Dermis blood vessel endothelial cell (primary cell): ENCODE measurements at places on chromosomes 1 and 21. TPM values are rescaled to one million over a fixed set of nuclear protein-coding genes. Genes with fewer than 3 reads are reported as not detected.

GRCh38 chr1:225677350-225678124 is 24.6 kb upstream of the ENAH start:
- DNase-seq: no peak

- DNase-seq: no peak
Observed at GRCh38 chr1:32192220-32192948, 8.0 kb upstream of the CCDC28B start.

DNA sequence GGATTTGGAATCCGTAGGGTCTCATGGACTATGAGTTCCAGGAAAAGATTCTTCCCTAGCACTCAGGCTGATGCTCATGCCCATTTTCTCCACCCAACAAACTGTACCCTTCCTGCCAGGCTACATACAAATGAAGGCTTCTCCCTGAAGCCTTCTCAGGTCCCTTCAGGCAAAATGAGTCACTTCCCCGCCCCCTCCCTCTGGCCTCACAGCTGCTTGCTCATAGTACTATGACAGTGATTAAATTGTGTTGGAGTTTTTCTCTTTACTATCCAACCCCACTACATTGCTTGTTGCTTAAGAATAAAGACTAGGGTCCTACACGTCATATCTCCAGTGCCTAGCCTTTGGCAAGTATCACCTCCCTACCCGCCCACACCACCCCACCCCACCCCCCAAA is 207.6 kb upstream of the NFIA start:
- DNase-seq: peak; percentile 80

Gene F5
- total RNA-seq: not detected in 2 replicates

DNA sequence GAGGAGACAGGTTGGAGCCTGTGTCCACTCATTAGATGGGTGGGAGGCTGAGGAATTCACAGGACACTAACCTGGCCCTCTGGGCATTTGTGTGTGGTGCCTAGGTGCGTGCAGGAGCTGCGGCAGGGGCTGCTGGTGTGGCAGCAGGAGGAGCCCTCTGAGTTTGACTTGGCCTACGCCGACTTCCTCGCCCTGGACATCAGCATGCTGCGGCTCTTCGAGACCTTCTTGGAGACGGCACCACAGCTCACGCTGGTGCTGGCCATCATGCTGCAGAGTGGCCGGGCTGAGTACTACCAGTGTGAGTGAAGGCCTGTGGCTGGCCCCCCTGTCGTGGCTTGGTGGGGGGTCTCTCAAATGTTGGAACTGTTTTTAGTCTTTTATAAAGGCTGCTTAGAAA is 3.6 kb downstream of the XKR8 start:
- DNase-seq: no peak

DNA sequence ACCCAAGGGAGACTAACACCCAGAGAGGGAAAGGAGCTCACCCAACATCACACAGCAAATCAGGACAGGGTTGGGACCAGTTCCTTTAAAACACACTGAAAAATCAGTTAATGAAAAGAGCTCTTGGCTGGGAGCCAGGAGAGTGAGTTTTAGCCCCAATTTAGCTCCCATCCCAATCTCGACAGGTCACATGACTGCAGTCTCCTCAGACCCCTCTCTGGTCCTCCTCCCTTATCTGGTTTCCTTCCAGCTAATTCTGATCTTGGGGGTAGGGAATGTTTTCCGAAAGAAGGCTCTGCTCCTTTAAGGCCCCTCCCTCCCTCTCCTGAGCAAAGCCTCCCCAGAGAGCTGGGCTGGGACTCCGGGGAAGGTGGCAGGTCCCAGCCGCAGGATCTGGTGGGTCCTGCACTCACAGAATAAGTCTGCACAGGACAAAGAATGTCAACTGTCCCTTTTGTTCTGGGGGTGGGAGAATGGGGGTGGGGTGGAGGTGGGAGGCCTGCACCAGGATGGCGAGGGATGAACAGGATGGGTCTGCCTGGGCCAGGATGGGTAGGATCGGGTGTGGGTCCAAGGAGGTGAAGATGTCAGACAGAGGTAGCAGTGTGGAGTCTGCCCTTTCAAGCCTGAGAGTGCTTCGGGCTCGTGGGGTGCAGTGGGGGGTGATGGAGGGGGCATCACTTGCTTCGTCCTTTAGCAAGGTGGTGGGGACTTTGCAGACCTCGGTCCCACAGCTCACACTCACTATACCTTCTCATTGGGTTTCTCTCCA is 57.3 kb upstream of the SSBP3 start:
- no peak for DNase-seq

GRCh38 chr1:202664083-202664482 is 46.2 kb downstream of the SYT2 start:
- peak; percentile 63 for DNase-seq

Gene DCST1
- not detected in 2 replicates for total RNA-seq

DNA sequence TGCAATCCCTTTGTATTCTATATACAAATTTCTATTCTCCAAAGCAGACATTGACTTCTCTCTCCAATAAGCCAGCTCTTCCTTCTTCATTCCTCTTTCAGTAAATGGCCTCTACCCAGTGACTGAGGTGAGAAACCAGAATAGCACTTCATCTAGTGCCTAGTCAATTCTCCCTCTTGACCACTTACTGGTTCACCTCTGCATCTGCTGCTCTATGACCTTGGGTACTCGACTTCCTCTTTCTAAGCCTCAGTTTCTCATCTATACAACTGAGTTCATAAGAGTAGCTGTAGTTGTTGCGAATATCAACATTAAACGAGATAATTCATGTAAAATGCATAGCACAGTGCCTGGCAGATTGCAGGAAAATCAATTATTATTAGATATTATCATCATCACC is 12.4 kb downstream of the LYST start:
- DNase-seq: no peak

DNA sequence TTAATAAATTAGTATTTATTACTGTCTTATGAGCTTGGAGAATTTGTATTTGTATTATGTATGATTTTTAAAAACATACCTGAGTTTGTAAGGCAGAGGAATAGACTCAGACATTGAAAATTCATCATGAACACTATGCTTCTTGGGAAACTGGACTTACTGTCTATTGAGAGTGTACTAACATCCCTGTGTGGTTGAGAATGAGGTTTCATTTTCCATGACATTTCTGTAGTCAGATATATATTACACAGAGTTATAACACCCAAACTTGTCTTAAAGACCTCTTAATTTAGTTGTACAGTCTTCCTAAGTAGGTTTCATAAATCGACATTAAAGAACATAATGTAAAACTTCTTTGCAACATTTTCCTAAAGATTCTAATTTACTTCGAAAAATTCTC is 30.0 kb downstream of the PPP2R5A start:
- DNase-seq: no peak

Gene LMX1A
- not detected in 2 replicates for total RNA-seq

GRCh38 chr1:89829186-89829585 is 8.4 kb downstream of the LRRC8D start:
- DNase-seq: no peak

Gene MMEL1
- 2.0 and 5.4 TPM in 2 replicates for total RNA-seq

GRCh38 chr1:21139601-21140000 is 37.1 kb downstream of the EIF4G3 start:
- peak; percentile 74 for DNase-seq

Gene UTP11
- total RNA-seq: 47.0 and 47.5 TPM in 2 replicates

DNA sequence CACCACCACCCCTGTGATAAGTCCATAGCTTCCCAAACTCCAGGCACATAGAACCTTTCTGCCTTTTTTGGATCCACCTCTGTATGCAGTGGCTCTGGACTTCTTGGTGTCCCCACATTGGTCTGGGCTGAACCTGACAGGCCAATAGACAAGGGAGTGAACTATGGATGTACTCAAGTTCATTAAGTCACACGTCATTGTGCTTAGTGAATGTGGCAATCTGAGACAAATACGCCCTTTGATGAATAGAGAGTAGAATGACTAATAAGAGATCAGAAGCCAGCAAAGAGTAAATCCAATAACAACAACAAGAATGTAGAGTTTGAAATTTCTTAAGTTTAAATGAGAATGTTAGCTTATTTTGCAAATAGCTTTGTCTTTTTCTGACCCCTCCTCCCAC is 114.8 kb downstream of the ST6GALNAC3 start:
- DNase-seq: no peak

Gene RHBG
- not detected in 2 replicates for total RNA-seq
